Cortex of kidney (tissue), 1 donor: ENCODE measurements at places on chromosomes 1 and 21.

GRCh38 chr21:32403201-32403777 is 9.2 kb upstream of the EVA1C start:
- DNase-seq = no peak

DNA sequence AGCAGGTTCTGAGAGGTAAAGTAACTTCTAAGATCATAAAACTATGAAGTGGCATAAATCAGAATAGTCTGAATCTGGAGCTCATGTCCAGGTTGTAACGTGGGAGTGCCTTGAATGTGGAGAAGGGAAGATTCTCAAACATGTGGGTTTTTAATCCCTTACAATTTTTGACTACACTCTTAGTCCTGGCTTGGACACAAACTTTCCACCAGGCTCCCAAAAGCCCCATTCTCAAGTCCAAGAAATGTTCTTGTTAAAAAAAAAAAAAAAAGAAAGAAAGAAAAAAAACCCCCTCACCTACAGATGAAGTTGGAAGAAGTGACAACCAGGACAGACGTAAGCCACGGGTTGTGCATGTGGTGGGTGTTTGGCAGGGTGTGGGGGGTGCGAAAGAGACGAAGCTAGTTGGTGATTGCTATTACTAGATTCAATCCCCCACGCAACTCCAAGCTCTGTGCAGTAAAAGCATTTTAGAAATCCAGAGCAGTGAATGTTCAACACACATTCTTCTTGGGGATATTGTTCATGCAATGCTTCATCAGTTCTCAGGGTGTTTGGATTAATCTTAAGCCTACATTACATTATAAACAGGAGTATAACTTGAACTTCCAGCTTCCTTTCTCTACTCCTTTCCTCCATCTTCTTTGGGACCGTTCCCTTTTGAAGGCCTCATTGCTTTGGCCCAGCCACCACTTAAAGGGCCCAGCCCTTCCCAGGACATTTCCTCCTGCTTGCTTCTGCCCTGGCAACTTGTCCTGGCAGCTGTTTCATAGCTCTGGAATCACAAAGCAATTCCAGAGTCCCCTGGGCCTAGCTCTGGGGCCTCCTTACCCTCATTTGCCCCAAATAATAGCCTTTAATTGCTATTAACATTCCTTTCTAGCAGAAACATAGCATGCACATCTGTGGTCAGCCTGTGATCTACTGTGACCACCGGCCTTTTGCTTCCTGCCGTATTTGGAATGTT is 41.8 kb downstream of the PHC2 start:
- DNase-seq = no peak

DNA sequence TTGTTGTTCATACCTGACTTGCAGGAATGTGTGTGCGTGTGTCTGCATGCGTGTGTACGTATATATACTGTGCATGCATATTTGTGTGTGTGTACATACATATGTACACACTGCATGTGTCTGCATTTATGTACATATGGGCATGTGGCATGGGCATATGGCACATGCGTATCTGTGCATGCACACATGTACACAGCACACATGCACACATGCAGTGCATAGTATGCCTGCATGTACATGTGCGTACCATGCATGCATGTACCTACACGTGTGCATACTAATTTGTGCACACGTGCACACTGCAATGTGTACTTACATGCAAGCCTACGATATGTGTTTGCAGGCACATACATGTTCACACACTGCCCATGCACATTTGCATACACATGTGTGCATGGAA is 43.9 kb downstream of the GALNT2 start:
- no peak for DNase-seq

DNA sequence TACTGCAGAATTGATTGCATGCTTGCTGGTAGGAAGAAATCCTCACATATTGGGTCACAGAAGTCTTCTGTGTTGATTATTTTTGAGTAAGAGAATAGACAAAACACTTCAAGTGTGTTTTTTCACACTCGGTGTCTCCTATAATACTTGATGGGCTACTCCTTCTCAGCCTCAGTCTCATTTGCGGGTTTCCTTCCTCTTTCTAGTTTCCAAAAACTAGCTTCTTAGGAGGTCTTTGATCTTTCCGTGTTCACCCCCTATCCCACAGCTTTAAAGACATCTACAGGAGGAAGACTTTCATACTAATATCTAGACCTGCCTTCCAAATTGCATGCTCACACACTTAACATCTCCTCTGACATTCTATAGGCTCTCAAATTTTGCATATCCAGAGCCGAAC is 40.7 kb upstream of the NTPCR start:
- DNase-seq = no peak

- DNase-seq = no peak
Observed at GRCh38 chr1:178472531-178472930, 24.2 kb downstream of the CLEC20A start.

DNA sequence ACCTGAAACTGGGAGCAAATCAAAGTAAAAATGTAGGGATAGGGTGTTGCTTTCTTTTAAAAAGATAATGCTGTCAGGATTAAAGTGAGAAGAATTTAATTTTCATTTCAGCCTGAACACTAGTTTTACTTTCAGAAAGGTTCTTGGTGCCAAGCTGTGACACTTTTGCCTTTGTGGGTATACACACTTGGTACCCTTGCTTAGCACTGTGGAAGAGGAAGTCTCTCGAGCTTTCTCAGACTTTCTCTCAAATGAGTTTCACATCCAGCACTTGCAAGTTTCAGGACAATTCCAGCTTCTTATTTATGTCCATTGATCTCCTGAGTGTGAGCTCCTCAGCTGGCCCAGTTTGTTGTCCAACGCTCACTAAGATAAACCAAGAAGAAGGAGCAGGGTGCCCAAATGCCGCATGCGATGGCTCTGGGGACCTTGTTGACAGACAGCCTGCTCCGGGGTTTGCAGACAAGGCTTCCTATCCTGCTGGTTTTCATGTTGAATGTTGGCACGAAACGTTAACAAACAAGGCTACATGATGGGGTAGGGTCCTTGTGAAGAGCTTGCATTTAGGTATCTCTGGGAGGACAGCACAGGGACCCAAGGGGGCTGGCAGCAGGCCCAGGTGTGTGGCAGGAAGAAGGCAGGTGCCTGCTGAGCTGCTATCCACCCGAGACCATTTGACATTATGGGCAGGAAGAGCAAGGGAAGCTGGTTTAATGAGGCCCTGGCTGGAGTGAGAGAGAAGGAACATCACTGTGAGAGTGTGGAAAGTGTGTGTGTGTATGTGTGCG is 79.7 kb downstream of the POFUT2 start:
- no peak for DNase-seq

- DNase-seq = no peak
Observed at GRCh38 chr1:168217664-168218063, 8.1 kb upstream of the SFT2D2 start.

DNA sequence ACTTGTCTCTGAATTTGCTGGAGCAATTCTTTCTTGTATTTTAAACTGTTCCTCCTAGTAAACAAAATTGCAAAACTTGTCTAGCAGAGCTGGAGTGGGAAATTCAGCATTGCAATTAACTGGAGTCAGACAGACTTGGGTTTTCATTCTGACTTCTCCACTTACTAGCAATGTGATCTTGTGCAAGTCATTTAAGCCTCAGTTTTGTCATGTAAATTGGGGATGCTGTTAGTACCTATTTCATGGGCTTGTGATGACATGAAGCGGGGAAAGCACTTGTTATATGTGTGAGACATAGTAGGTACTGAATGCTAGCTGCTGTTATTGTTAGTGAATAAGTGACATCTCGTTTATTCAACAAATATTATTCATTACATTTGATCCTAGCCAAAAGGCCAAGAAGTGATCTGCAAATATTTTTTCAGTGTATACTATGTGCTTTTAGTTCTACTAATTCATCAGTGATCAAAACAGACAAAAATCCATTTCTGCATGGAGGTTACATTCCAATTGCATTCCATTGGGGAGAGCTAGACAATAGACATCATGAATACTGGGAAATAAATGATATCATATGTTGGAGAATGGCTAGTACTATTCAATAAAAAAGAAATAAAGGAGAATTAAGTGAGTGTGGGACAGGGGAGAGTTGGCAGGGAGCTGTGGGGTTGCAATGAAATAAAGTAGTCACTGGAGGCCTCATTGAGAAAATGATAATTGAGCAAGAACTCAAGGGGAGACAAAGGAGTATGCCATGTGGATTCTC is 47.1 kb downstream of the CACHD1 start:
- DNase-seq = no peak

- no peak for DNase-seq
Observed at GRCh38 chr1:199490769-199491527, 536.6 kb upstream of the NR5A2 start.

DNA sequence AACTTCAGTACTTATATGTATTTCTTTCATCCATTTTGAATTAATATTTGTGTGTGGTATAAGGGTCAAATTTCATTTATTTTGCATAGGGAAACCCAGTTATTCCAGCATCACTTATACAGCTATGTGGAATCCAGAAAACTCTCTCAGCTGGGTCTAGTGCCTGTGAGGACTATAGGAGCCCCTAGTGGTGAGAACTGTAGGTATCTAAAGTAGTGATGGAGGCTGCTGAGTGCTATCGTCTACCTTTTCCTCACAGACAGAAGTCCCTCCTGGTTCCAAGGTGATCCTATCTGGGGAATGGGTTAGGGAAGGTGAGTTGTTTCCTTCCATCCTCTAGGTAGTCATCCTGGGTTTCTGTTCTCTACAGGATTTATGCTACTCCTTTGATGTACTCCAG is 352.0 kb upstream of the C1orf87 start:
- DNase-seq = no peak

DNA sequence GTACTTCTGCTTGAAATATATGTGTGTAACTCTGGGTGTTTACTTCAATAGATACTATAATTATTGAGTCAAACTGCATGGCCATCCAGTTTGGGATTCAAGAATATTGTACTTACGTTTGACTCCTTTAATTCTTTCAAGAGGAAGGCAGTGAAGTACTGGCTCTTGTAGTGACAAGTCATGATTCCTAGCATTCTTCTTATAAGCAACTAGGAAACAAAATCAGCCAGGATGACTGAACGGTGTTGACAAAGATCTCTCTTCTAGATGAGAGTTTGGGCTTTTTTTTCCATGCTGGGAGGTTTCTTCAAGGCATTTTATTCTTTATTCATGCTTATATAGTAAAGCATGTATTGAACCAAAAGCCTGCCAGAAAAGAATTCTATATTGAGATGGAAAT is 58.3 kb downstream of the CLEC20A start:
- DNase-seq = no peak

- no peak for DNase-seq
Observed at GRCh38 chr1:154324241-154324640, 1.1 kb upstream of the ATP8B2 start.

GRCh38 chr1:18913065-18913835 is 10.9 kb upstream of the ALDH4A1 start:
- no peak for DNase-seq

DNA sequence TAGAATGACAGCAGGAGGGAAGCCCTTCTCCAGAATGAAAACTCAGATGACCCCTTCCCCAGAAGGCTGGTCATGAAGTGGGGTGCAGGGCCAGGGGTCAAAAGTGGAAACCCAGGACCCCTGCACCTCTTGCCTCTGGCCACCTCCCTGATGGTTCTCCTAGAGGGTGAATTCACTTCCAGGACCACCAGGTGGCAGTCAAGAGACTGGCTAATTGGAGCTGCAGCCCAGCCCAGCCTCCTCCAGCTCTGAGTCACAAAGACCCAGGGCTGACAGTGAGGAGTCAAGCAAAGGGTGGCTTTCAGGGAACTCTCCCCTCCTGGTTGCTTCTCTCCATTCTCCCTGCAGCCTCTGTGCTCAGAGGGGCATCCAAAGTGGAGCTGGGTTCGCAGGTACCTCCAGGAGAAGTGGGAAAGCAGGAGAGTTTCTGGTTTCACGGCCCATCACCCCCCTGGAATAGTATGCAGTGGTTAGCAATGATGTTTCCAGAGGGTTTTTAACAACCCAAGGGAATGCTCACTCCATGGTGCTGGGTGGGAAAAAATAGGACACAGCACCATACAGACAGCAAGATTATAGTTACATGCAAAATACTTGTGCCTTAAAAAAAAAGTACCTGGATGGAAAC is 6.1 kb upstream of the EPHB2 start:
- no peak for DNase-seq

- DNase-seq = no peak
Observed at GRCh38 chr1:182811975-182812722, 22.6 kb downstream of the NPL start.

DNA sequence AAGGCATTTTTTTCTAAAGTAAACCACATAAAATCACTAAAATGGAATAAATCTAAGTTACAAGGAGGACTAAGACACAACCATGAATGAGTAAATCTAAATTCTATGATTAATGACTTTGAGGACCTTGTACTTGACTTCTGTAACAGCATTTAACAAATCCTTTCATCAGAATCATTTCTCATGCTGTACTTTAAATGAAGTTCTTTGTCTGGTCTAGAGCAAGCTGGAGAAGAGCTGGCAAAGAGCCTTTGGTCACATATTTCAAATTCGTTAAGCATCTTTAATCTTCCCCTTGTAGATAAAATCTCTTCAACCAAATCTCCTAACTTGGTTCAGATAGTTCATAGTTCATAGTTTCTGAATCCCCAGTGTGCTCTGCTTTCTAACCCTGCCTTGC is 405.4 kb downstream of the PTPRC start:
- DNase-seq = no peak

DNA sequence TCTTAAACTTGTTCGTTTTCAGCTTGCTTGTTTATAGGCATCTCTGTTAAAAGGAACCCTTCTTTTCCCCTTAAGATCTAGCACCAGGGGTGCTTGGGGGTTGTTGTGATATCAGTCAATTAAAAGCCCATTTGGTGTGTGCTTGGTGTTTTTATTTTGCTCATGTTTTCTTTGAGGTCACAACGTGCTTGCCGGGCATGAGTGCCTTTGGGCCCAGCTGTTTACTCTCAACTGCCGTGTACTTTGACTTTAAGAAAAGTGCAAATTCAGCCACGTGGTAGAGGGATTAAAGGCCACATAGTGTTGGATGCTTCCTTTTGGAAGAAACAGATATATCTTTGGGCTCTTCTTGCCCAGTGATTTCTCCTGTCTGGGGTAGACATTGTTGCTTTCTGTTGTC is 10.5 kb downstream of the ARID1A start:
- no peak for DNase-seq

DNA sequence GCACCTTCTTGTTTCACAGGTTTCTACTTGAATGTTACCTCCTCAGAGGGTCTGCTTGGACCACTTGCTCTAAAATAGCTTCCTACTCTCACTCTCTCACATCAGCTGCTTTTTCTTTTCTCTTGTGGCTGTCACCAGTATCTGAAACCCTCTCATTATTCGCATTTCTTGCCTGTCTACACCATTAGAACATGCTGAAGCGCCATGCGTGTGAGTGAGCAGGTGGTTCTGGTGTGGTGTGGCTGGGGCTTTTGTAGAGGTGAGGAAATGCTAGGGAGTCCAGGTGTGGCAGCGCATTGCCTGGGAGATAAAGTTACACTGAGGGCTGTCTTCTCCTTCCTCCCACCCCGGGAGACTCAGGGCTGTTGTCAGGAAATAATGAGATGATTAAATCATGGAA is 4.1 kb downstream of the ZNF362 start:
- DNase-seq = no peak

DNA sequence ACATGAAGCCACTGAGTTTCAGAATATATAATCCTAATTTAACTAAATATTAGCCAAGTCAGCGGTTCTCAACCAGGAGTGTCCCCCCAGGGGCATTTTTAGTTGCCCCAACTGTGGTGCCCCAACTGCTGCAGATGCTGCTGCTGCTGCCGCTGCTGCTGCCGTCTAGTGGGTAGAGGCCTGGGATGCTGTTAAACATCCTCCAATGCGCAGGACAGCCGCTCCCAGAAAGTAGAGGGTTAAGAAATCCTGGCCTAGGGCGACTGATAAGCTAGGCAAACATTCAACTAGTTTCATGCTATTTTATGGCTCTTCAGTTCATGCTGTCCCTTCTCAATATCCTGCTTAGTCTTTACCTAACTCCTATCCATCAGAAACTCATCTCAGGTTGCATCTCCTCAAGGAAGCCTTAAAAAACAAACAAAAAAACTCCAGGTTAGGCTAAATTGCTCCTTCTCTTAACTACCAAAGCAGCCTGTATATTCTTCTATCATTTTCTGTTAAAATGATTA is 9.9 kb upstream of the DCAF6 start:
- DNase-seq = no peak
